Fibroblast of lung (primary cell): ENCODE measurements at places on chromosomes 2 and 18. TPM values are rescaled to one million over a fixed set of nuclear protein-coding genes. Genes with fewer than 3 reads are reported as not detected.

Gene SERPINB10
- not detected in 2 replicates for total RNA-seq

Gene C2orf66
- total RNA-seq: 0.17 and 0.26 TPM in 2 replicates

Gene PRKCE
- total RNA-seq: 12.3 and 19.0 TPM in 2 replicates

Gene PRADC1
- total RNA-seq: 6.7 and 11.7 TPM in 2 replicates

Gene ANKRD30B
- under 0.01 and 0.33 TPM in 2 replicates for total RNA-seq

Gene MSH6
- 29.4 and 33.6 TPM in 2 replicates for total RNA-seq

Gene HJURP
- 0.26 and 5.8 TPM in 2 replicates for total RNA-seq

Gene CROCC2
- 0.33 and 0.51 TPM in 2 replicates for total RNA-seq

Gene PID1
- 8.2 and 29.6 TPM in 2 replicates for total RNA-seq

Gene PXDN
- 111 and 153 TPM in 2 replicates for total RNA-seq

Gene TGFA
- not detected in 2 replicates for total RNA-seq

Gene KIF5C
- total RNA-seq: 0.17 and 0.51 TPM in 2 replicates

Gene AGPS
- 18.0 and 22.1 TPM in 2 replicates for total RNA-seq

Gene RGPD4
- total RNA-seq: under 0.01 TPM in 1 of 2 replicates, not detected in the other

Gene MROH2A
- total RNA-seq: not detected in 2 replicates

Gene LIPT1
- 7.6 and 10.5 TPM in 2 replicates for total RNA-seq

Gene VAMP5
- 45.5 and 69.5 TPM in 2 replicates for total RNA-seq

Gene HNRNPLL
- 48.3 and 51.4 TPM in 2 replicates for total RNA-seq

Gene LOXHD1
- total RNA-seq: not detected in 2 replicates

Gene SP140
- total RNA-seq: 0.26 and 0.33 TPM in 2 replicates

Gene FAM237A
- not detected in 2 replicates for total RNA-seq

Gene NEU2
- total RNA-seq: not detected in 2 replicates

Gene ALPG
- total RNA-seq: not detected in 2 replicates

Gene CCDC68
- total RNA-seq: 5.1 and 8.3 TPM in 2 replicates

Gene PROKR1
- not detected in 2 replicates for total RNA-seq

Gene ABCG5
- total RNA-seq: not detected in 2 replicates

Gene ALLC
- not detected in 2 replicates for total RNA-seq

Gene HDLBP
- 1,289 and 1,354 TPM in 2 replicates for total RNA-seq

Gene SERPINB4
- total RNA-seq: not detected in 2 replicates

Gene GTF2A1L
- 3.3 and 3.5 TPM in 2 replicates for total RNA-seq

Gene CFAP65
- not detected in 2 replicates for total RNA-seq

Gene MYO3B
- total RNA-seq: 0.26 and 0.50 TPM in 2 replicates

Gene EVX2
- total RNA-seq: not detected in 2 replicates

Gene DNER
- total RNA-seq: 0.26 and 0.33 TPM in 2 replicates

Gene RIT2
- total RNA-seq: not detected in 2 replicates

Gene UGT1A4
- total RNA-seq: not detected in 2 replicates

Gene TTC32
- total RNA-seq: 5.6 and 5.8 TPM in 2 replicates

Gene AOX1
- total RNA-seq: 65.1 and 81.4 TPM in 2 replicates

Gene PCARE
- total RNA-seq: under 0.01 TPM in 1 of 2 replicates, not detected in the other

Gene GCKR
- 0.26 and 0.50 TPM in 2 replicates for total RNA-seq

Gene SERPINB11
- not detected in 2 replicates for total RNA-seq

Gene BMP10
- not detected in 2 replicates for total RNA-seq

Gene CAPN13
- total RNA-seq: not detected in 2 replicates

Gene REG1A
- not detected in 2 replicates for total RNA-seq

Gene SS18
- 71.9 and 90.8 TPM in 2 replicates for total RNA-seq

Gene MTIF2
- 49.8 and 54.0 TPM in 2 replicates for total RNA-seq

Gene PPIL3
- 66.9 and 76.8 TPM in 2 replicates for total RNA-seq

Gene DUSP2
- total RNA-seq: 0.33 and 1.0 TPM in 2 replicates

Gene SPHKAP
- not detected in 2 replicates for total RNA-seq
